Inflammatory macrophage (primary cell): ENCODE measurements at places on chromosomes 1 and 21.
A peak's percentile ranks its signal among the peaks of the same experiment; 100 is the strongest.

- DNase-seq: no peak
These were observed 398.5 kb upstream of the ADAMTS5 start for GRCh38 chr21:27365394-27365793.

DNA sequence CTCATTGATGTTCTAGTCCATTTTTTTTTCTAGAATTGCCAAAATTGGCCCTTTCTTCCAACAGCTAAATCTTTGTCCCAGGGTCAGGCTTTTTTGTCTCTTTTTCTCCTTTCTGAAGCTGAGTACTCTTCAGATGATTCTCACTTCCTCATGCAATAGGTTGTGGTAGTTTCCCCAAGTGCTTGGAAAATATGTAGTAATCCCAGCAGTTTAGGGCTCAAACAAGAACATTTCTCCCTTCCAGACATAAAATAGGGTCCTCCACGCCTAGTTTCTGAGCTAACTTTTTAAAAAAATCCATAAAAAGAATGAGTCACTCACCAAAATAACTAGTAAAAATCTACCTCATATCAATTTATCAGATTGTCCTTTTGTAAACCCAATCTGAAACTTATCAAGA lies 10.0 kb upstream of the MCOLN3 start:
- peak; percentile 76 for DNase-seq

- no peak for DNase-seq
These were observed 191.9 kb upstream of the FMN2 start for GRCh38 chr1:239899747-239900146.

DNA sequence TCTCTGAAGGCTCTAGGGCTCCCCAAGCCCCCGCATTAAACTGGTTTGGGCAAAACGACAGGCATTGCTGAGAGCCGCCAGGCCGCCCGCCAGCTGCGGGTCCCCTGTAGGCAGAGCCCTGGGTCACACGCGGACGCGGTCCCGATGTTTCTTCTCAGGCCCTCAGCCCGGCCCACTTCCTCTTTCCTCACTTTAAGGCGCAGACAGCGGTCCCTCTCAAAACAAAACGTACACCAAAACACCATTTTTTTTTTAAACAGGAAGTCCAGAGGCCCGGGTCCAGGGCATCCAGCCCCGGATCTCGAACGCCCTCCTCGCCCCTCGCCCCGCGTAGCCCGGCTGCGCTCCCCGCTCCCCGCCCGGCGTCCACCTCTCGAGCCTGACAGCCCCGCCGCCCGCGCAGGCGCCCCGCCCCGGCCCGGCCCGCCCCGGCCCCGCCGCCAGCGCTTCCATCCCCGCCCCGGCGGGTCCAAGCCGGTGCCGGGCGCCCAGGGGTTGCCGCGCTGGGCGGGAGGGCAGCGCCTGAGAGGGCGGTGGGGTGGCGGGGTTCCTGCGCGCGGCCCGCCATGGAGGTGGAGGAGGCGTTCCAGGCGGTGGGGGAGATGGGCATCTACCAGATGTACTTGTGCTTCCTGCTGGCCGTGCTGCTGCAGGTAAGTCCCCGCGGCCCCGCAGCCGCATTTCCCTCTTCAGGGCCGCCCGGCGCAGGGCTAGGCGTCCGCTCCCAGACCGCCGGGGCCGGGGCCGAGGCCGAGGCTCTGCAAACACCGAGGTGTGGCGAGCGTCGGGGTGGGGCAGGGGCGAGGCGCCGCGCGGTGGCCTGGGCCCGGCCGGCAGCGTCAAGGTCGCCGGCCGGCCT lies at the start of gene SLC22A15:
TSS of gene SLC22A15 (plus strand) at position 452 of the 859 bp plus-strand sequence. CDS start at position 567, 115 bp downstream.
- peak; percentile 91 for DNase-seq

DNA sequence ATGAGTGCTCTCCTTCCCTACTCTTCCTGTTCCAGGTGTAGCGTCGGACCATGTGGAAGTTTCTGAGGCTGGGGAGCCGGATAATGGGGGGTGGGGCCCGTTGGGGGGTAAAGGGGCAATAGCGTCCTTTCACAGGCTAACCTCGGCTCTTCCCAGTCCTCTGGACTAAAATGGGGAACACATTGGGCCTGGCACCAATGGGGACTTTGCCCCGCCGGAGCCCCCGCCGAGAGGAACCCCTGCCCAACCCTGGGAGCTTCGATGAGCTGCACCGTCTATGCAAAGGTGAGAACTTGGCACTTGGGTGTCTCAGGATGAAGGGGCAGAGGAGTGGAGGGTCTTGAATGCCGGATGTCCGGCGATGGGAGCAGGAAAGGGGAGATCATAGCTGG lies 456 bp downstream of the TOMM40L start:
- DNase-seq: no peak

- no peak for DNase-seq
These were observed 478.8 kb downstream of the CAMTA1 start for GRCh38 chr1:7264101-7264500.

DNA sequence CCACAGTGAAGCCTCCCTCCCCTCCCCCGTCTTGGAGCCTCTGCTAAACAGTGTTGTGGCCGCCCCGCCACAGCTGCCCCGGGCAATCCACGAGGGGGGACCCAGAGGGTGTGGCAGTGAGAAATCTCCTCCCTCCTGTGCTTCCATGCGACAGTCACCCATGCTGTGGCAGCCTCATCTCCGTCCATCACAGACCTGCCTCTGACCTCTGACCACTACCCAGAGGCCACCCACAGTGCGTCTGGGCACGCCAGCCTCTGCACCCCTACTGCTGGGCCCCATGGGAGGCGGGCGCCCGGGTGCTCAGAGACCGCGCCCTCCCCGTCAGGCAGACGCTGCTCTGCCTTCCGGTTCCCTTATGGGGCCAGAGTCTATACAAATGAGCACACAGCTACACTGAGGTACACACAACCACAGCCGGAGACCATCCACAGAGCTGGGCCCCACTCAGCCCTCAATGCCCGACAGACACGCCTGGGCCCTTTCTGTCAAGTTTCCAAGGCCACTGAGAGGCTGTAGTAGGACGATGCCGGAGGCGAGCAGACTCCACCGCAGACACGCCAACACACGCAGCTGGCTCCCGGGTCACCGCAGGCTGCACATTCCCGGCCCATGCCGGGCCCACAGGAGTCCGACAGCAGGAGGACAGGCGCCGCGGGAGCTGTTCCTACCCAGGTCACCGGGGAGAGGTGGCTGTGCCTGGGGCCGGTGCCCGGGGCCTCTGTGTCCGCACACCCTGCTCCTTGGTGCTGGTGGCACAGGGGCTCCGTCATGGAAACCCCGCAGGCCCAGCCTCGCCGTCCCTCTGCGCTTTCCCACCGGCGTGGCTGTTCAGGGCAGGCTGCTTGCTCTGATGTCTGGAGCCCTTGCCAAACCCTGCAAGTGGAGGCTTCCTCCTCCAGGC lies 23.9 kb upstream of the TMEM52 start:
- no peak for DNase-seq

GRCh38 chr1:151237678-151238466 lies 16.7 kb upstream of the PSMD4 start:
- DNase-seq: peak; percentile 3

DNA sequence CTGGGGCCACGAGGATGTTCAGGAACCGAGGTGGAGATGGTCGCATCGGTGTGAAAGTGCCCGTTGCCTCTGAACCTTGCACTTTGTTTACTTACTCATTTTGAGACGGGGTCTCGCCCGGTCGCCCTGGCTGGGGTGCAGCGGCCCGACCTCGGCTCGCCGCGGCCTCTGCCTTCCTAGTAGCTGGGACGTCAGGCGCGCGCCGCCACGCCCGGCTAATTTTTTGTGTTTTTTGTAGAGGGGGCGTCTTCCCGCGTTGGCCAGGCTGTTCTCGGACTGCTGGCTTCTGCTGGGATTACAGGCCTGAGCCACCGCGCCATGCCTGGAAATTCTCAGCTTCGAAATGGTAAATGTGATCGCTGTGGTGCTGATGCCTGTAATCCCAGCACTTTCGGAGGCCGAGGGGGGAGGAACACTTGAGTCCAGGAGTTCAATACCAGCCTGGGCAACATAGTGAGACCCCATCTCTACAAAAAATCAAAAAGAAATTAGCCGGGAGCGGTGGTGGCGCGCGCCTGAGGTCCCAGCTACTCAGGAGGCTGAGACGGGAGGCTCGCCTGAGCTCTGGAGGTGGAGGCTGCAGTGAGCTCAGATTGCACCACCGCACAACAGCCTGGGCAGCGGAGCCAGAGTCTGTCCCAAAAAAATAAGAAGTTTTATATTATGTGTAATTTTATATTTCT lies 684 bp upstream of the MRPL20 start:
- no peak for DNase-seq

- no peak for DNase-seq
These were observed 52.7 kb downstream of the MIGA1 start for GRCh38 chr1:77831976-77832711.

GRCh38 chr1:53634571-53634979 lies 104.4 kb downstream of the GLIS1 start:
- DNase-seq: no peak

GRCh38 chr1:161970633-161971032 lies 53.0 kb downstream of the OLFML2B start:
- DNase-seq: no peak

DNA sequence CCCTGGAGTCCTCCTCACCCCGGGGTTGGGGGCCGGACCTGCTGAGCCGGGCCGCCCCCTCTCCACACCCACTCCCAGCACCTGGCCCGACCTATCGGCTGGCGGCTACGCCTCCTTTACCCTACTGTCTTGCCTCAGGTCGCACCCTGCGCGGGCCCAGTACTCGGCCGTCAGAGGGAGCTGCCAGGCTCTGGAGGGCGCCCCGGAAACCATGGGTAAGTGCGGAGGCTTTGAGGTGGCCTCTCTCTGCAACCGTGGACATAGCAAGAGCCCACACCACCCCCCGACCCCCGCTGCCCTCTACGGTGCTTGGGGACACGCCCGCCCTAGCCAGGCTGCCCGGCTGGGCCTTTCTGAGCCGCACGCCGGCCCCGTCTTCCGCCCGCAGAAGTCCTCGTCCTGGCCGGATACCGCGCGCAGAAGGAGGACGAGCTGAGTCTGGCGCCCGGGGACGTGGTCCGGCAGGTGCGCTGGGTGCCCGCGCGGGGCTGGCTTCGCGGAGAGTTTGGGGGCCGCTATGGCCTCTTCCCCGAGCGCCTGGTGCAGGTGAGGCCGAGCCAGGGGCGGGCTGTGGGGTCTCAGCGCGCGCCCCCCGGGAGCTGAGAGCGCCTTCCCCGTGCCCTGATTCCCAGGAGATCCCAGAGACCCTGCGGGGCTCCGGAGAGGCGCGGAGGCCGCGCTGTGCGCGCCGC lies at the start of gene SH3D21:
TSS of gene SH3D21 (plus strand) at position 159 of the 692 bp plus-strand sequence. CDS start at position 212, 53 bp downstream.
- DNase-seq: peak; percentile 36

GRCh38 chr1:22818061-22818770 lies 107.6 kb downstream of the EPHB2 start:
- no peak for DNase-seq

DNA sequence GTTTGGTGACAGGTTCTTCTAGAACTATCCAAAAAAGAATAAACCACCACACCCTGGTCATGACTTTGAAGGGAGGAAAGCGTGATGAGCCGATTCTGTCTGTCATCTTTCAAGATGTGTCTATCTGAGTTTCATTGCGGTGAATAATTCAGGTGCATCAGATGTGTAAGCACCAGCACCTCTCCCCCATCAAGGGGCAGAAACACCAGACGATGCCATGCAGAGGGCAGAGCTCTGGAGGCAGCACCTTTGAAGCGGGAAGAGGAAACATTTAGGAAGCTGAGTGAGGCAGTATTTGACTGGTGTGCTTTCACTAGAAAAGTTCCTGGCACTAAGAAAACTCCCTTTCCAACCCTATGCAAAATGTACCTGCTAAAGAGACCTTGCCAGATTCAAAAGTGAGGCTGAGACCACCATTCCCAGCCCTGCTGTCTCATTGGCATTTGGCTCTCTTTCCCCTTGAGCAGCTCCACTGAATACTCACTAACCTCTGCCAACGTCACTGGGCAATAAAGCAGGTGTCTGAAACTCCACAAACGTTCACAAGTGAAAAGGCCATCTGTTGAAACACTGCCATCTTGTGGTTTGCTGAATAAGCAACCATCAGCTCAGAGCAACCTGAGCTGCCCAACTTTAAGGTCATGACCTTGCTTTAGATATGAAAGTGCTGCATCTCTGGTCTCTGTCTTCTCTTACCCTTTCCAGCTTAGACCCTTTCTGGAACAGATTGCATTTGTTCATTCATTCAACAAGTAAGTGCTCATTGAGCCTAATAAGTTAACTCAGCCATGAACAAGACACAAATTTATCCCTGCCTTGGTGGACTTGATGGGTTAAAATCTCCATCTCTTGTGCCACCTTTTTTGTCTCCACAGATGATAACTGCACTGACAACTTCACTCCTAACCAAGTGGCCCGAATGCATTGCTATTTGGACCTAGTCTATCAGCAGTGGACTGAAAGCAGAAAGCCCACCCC lies 228.6 kb downstream of the PAPPA2 start:
- DNase-seq: peak; percentile 18

- no peak for DNase-seq
These were observed 9.3 kb downstream of the ZNF281 start for GRCh38 chr1:200400556-200400955.

DNA sequence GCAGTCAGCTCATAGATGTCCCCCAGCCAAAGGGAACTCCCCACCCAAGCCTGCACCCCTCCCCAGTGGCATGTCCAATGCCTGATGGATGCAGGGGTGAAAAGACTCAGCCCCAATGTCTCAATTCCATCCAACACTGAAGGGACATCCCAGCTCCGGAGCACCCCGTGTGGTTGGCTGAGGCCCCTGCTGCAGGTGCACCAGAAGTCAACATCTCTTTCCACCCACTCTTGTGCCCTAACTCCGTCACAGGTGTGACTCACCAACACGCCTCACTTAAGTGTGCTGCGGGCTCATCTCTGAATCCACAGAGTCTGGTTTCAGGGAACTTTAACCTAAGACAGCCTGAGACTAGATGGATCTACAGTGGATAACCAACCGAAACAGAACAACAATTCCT lies 40.9 kb upstream of the ZBTB18 start:
- DNase-seq: no peak

GRCh38 chr1:35173909-35174540 lies 18.9 kb downstream of the SFPQ start:
- DNase-seq: no peak

DNA sequence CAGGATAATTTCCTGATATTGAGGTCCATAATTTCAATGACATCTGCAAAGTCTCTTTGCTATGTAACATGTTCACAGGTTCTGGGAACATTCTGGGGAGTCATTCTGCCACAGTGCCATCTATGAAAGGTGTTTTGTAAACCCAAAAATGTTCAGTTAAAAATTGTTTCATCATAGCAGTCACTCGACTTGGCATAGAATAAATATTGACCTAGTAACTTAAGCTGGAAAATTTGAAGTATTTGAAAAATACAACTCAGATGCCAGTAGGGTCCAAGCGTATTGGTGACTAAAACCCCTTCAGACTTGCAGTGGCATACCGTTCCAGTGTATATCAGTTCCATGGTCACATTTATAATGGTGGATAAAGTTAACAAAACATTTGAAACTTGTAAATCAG lies 6.8 kb downstream of the DESI2 start:
- no peak for DNase-seq

GRCh38 chr1:58976294-58976693 lies 192.4 kb upstream of the JUN start:
- DNase-seq: no peak

- no peak for DNase-seq
These were observed 69.9 kb downstream of the TNFSF4 start for GRCh38 chr1:173137107-173137706.

GRCh38 chr1:157004327-157004726 lies 41.2 kb downstream of the ARHGEF11 start:
- DNase-seq: no peak

DNA sequence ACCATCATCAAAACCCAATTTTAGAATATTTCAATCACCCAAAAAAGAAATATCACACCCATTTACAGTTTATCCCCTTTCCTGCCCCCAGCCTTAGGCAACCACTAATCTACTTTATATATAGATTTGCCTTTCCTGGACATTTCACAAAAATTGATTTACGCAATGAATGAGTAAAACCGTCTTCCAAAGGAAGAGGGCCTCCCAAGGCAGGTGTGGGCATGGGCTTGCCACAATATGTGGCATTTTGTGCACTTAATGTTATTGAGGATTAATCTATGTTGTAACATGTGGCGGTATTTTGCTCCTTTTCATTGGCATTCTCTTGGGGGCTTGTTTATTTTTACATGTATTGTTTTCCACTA lies 11.8 kb upstream of the BMP8B start:
- no peak for DNase-seq
